ENCODE measurements at places on chromosomes 5 and 9.

DNA sequence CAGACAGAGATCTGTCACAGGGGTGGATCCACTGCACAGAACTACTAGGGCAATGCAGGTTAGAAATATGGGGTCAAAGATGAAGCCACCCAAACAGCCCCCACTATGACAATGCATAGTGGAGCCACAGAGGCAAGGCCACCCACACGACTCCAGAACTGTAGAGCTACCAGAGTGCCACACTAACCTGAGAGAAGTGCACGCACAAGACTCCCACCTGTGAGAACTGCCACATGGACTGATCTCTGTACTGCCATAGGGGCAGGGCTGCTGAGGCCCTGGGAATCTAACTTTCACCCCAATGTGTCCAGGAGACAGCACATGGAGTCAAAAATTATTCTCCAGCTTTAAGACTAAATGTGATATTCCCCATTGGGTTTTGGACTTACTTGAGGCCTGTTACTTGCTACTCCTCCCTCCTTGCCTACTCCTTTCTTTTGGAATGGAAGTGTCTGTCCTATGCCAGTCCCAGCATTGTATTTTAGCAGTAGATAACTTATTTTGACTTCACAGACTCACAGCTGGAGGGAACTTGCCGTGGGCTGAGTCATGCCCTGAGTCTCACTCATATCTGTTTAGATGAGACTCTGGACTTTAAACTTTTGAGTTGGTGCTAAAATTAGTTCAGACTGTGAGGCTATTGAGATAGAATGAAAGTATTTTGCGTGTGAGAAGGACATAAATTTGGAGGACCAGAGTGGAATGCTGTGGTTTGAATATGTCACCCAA, 853.3 kb downstream of the MAT2B start:
- no peak for DNase-seq

GRCh38 chr9:132311978-132312377, 42.8 kb downstream of the SETX start:
- DNase-seq = no peak

GRCh38 chr5:138629392-138629791, 54.2 kb upstream of the HSPA9 start:
- DNase-seq = no peak

DNA sequence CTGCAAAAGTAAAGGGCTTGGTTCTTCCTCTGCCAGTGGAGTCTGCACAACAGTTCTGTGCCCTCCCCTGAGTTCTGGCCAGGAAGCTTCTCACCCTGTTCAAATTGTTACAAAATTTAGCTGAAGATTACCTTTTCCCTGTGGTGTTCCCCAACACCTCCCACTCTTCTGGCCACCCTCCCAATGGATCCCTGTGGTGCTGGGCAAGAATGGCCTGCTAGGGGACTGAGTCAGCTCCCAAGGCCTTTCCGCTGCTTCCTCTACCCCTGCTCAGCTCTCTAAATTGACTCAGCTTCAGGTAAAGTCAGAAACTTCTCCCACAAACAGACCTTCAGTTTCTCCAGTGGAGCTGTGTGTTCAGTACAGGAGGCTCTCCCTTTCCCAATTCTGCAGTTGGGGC, 186.0 kb downstream of the NR2F1-AS1 start:
- DNase-seq = no peak

DNA sequence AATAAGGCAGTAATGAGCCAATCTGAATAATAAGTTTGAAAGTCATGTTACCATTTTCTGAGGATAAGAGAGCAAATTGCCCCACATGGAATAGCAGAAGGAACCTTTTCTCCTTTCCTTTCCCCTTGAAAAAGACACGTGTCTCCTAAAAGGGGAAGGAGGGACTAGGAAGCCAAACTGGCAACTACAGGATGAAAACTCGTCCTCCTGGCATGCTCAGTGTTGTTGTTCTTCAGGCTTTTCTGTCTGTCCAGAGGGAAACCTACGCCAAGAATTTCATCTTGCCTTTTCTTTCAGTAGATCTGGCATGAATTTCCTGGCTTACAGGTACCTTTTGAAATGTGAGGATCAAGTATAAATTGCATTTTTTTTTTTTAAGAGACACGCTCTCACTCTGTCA, 355.9 kb upstream of the TLE4 start:
- DNase-seq = no peak

GRCh38 chr5:32475334-32476097, 31.0 kb upstream of the ZFR start:
- DNase-seq = no peak

- DNase-seq = no peak
These were observed 19.9 kb upstream of the WNK2 start for GRCh38 chr9:93164085-93164484.

DNA sequence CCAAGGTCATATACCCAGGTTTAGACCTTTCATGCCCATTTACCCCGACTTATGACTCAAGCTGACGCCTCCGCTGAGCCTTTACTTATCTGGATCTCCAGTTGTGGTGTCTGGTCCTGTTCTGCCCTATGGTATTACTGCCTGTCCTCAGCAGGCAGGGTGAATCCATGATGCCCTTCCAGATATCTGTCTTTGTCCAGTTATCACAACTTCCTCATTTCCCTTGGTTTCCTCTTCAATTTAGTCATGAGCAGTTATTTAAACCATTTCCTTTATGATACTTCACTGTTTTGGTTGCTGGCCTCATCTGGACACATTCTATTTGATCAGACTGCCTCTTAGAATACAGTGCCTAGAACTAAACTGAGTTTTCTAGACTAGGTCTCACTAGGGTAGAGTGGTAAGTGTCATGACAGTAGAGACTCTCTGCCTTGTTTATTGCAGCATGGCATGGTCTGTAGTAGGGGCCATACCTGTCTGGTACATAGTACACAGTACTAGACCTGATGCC, 93.3 kb downstream of the MELK start:
- no peak for DNase-seq

GRCh38 chr9:127133739-127134167, 11.3 kb upstream of the ANGPTL2 start:
- no peak for DNase-seq

DNA sequence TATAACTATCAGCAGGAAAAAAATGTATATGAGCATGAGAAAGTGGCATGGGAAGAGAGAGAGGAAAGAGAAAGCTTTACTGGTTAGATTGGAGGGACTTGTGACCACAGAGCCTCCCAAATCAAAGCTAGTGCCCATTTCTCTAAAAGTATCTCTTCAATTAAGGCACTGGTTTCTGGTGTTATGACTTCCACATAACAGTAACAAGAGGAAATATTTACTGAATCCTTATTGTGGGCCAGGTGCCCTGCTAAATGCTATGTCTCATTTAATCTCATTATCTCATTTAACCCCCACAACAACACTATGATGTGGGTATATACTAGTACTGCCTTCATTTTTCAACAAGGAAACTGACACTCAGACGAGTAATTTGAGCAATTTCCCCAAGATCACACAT, 221.5 kb downstream of the EBF1 start:
- no peak for DNase-seq

DNA sequence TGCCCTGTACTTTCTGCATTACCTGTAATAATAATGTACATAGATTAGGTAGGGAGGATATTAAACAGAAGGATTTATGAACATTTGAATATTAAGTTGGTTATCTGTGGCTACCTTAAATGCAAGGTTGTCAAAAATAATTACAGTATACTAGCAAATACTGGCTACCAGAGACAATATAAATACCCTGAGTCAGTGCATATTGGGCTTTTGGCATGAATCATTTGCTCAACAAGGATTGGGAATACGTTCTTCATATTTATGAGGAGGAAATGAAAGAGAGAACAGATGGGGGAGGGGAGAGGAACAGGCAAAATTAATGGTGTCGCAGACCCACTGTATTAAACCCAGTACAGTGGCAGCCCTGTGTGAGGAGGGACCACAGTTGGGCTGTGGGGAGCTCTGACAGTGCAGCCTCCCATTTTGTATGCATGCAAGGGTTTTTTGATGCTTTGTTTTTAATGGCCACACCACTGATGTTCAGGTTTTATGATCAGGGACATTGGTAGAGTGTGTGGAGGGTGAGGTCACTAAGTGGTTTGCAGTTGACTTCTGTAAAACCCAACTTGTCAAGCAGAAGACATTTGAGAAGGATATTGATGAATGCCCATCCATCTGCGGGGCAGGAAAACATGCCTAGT, 56.9 kb downstream of the MVB12B start:
- DNase-seq = no peak

- no peak for DNase-seq
These were observed 201.9 kb upstream of the ANKRD55 start for GRCh38 chr5:56434986-56435385.

DNA sequence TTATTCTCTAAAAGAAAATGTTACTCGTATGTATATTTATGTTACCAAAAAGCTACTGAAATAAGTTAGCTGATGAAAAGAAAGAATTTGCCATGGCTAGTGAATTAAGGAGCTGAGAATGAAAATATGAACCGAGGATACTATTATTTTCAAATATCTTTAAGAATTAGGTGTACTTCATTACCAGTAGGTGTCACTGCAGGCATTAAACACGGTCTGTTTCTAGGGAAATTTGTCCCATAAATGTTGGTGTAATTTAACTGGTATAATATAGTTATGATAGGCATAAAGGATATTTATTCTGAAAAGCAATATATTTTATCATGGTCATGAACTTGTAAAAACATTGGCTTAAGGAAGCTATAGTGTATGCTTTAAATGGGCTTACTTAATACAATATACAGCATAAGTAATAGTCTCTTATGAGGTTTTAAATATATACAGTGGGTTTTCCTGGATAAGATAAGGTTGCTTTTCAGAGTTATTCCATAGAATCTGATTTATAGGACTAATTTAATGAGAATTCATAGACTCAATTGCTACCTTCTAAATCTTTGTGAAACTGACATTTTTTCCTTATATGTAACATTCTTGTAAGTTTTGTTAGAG, 72.4 kb upstream of the MPDZ start:
- no peak for DNase-seq

DNA sequence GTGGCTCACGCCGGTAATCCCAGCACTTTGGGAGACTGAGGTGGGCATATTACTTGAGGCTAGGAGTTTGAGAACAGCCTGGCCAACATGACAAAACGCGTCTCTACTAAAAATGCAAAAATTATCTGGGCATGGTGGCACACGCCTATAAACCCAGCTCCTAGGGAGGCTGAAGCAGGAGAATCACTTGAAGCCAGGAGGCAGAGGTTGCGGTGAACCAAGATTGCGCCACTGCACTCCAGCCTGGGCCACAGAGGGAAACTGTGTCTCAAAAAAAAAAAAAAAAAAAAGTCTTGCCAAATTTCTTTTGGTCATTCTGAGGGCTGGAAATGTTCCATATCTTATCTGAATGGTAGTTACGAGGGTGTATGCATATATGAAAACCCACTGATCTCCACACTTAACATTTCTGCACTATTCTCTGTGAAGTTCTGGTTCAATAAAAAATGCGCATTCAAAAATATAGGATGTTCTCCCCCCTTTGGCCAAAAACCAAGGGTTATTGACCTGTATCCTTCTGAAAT, 13.5 kb upstream of the NIPAL4 start:
- DNase-seq = no peak

DNA sequence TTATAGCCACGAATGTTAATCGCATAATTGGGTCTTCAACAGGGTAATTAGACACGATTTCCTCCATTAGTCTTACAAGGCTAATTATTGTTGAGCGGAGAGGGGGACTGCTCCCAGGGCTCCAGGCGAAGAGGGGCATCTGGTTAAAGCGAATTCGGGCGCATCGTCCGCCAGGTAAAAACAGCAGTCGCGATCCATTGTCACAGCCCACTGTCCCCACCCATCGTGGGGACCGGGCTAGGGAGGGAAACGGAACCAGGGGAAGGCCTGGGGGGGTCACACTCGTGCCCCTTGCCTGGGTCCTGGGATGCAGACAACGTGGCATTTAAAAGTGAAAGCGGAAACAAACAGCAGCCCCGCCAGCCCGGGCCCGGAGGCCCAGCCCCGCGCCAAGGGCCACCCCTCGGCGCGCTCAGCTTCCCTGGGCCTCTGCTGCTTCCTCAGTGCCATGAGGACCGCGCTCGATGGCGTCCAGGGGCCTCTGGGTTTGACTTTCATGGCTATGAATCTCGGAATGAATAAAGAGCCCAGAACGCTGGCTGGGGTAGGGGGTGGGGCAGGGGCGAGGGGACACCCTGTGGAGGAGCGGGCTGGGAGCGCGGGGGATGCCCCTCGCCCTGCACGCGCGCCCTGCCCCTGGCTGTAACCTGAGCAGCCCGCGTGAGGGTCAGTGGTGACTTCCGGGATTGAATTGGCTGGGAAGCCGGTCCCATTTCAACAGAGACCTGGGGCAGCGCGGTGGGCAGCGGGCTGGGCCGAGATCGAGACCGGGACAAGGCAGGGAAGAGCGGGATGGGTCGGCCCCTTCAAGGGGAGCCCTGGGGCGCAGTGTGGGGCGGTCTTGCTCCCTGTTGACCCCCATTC, 99.9 kb downstream of the GTF3C4 start:
- peak; percentile 75 for DNase-seq

- DNase-seq = no peak
These were observed 36.9 kb upstream of the TCERG1 start for GRCh38 chr5:146410272-146410671.

DNA sequence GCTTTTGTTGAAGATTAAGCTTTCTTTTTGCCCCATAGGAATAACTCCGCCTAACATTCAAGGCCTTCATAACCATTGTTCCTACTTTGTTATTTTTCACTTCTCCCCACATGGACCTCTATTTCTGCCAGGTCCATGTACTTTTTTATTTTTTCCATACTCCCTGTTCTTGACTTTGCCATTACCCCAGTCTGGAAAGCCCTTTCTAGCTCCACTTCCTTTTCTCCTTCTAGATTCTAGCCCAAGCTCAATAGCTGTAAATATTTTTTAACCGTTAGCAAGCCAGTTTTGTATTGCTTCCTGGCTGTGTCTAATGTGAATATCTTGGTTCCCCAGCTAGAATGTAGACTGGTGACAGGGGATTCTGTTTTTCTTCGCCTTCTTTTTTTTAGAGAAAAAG, 26.1 kb downstream of the NCBP1 start:
- DNase-seq = no peak

- no peak for DNase-seq
These were observed 805.5 kb downstream of the EFNA5 start for GRCh38 chr5:106865279-106865678.

- no peak for DNase-seq
These were observed 508.0 kb downstream of the GADD45G start for GRCh38 chr9:90112788-90113187.

GRCh38 chr9:129397335-129397734, 219.3 kb upstream of the IER5L start:
- no peak for DNase-seq

Data from upper lobe of left lung (tissue), 6 donors.